Fibroblast of the aortic adventitia (primary cell): ENCODE measurements at places on chromosomes 1 and 21. TPM values are rescaled to one million over a fixed set of nuclear protein-coding genes. Genes with fewer than 3 reads are reported as not detected.

- DNase-seq, result no peak
Observed at GRCh38 chr1:246165826-246166709, 341.0 kb downstream of the SMYD3 start.

DNA sequence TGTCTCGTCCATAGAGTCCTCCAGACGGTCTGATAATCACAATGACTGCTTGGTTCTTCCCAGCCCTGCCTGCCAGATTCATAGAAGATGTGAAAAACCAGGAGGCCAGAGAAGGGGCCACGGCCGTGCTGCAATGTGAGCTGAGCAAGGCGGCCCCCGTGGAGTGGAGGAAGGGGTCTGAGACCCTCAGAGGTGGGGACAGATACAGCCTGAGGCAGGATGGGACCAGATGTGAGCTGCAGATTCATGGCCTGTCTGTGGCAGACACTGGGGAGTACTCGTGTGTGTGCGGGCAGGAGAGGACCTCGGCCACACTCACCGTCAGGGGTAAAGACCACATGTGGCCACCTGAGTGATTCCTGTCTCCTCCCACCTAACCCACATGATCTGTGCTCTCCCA, 86.9 kb downstream of the OBSCN start:
- DNase-seq, result no peak

DNA sequence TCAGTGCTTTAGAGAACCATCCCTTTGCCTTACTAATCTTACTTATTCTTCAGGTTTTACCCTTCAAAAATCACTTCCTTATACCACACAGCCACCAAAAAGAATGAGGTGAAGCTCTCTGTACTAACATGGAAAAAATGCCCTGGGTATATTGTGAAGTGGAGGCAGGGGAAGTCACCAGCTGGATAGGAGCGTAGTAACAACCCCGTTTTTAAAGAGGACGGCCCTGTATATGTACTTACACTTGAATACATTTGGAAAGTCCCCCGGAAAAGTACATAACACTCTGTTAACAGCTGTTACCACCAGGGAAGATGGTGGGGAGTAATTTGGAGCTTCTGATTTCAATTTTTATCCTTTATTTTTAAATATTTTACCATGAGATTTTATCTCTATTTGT, 28.2 kb upstream of the KHDRBS1 start:
- DNase-seq, result peak; percentile 16

LCE2A gene
- not detected in 2 replicates for total RNA-seq

FLG gene
- total RNA-seq, result under 0.01 TPM in 1 of 2 replicates, not detected in the other

FAM72A gene
- 2.9 and 4.8 TPM in 2 replicates for total RNA-seq
